ENCODE measurements at places on chromosomes 7 and 10.

DNA sequence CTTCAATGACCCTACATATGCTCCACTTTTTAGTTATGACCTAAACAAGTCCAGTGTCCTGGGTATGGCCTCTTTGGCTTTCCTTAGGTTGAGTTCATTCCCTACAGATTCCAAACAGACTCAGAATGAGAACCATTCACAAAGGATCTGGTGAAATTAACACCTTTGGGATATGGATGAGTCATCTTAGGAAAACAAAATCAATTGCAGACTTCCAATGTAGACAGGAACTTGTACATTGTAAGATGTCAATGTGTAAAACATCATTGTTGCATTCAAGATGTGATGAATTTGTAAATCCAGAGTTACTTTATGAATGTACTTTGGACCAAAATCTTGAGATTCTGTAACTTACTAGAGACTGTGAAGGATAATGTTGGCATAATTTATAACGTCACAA, 43.4 kb upstream of the HECTD2 start:
- no peak for DNase-seq

DNA sequence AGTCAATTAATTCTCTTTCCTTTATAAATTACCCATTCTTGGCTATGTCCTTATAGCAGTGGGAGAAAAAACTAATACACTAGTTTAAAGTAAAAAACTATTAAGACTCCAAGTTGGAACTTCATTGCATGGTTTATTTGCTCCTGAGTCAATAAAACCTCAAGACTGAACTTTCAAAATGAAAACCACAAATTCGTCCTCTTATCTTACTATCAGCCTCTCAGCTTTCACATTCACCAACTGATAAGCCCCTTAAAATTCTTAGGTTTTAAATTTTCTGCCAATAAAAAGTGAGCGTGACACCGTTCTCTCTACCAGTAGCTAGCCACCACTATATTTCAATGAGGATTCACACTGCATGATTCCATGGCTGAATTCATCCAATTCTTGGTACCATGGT, 346.4 kb upstream of the NPSR1 start:
- no peak for DNase-seq

DNA sequence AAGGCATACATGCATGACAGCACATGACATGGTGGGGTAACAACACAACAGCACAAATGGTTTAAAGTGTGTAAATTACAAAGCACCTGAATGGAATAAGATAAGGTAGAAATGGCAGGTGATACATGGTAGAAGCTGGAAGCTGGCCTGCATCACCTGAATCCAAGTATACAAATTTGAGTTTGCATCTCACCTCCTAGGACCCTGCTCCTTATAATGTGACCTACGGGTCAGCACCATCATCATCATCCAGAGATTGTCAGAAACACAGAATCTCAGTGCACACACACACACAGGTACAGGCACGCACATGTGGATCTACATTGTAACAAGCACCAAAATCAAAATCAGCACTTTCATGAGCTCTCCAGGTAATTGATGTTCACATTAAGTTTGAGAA, 1048.2 kb upstream of the AUTS2 start:
- no peak for DNase-seq

GRCh38 chr7:87369216-87369615, 23.8 kb downstream of the CROT start:
- DNase-seq, result no peak

DNA sequence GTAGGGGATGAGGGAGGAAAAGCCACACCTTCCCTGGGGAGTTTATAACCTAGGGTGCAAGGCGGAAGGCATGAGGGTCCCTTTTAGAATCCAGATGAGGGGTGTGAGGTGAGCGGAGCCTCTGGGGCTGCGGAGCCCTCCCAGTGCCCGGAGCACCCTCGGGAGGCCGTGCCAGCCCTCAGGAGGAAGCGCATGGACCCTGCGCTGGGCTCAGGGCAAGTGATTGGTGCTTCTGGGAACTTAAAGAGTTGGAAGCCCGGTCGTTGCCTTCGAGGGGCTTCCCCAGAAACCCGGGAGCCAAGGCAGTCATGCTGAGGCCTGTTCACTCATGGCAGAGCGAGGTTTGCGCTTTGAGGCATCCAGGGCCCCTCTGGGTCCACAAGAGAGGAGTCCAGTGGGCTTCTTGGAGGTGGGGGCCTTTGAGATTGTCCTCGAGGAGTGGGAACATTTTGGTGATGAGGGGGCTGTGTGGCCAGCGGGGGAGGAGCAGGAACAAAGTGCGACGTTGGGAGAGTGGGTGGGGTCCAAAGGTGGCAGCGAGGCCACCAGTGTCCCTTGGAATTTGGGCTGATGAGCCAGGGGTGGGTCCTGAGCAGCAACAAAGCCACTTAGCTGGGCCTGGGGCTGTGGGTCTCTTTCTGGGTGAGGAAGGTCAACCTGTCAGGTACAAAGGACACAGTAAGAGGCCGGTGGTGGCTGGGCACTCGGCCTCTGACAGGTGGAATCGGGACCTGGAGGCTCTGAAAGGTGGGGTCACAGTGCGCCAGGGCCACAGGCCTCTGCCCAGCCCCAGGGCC, 79.9 kb downstream of the MKI67 start:
- no peak for DNase-seq

- DNase-seq, result no peak
These were observed 267.2 kb upstream of the LRGUK start for GRCh38 chr7:133859871-133860450.

DNA sequence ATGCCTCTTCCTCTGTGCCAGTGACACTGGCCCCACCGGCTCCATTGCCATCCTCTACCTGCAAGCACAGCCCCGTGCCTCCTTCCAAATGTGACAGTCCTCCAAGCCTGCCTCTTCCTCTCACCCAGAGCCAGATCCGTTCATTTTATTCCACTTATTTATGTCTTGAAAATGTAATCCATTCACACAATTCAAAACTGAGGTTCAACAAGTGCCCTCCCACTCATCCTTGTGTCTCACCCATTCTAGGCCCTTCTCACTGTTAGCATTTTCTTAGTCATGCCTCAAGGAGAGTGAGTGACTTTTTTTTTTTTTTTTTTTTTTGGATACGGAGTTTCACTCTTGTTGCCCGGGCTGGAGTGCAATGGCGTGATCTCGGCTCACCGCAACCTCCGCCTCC, 41.7 kb downstream of the FKBP6 start:
- no peak for DNase-seq

- DNase-seq, result no peak
These were observed 31.6 kb downstream of the ASZ1 start for GRCh38 chr7:117395743-117396142.

GRCh38 chr10:4332764-4333458, 493.1 kb upstream of the AKR1E2 start:
- DNase-seq, result no peak

- DNase-seq, result no peak
These were observed 55.7 kb downstream of the TMEM209 start for GRCh38 chr7:130149281-130150139.

- no peak for DNase-seq
These were observed 149.5 kb downstream of the FANK1 start for GRCh38 chr10:126045861-126046260.

- no peak for DNase-seq
These were observed 96.5 kb downstream of the BTRC start for GRCh38 chr10:101450277-101451080.

- DNase-seq, result no peak
These were observed 44.7 kb downstream of the DNAJC12 start for GRCh38 chr10:67793313-67793712.

DNA sequence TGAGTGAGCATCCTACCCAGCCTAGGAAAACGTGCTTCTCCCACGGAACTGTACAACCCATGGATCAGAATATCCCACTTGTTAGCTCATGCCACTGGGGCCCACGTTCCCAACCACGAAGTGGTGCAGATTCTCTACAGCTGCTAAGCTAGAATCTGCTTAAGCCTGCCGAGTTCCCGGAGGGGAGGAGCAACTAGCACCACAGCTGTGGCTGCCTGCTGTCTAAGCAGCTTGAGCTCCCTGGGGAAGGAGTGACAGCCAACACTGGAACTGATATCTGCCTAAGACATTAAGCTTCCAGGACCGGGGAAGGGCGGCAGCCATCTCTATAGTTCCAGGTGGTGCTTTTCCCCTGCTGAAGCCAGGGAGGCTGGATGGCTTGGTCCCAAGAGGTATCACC, 334.7 kb upstream of the CHRM2 start:
- DNase-seq, result no peak

DNA sequence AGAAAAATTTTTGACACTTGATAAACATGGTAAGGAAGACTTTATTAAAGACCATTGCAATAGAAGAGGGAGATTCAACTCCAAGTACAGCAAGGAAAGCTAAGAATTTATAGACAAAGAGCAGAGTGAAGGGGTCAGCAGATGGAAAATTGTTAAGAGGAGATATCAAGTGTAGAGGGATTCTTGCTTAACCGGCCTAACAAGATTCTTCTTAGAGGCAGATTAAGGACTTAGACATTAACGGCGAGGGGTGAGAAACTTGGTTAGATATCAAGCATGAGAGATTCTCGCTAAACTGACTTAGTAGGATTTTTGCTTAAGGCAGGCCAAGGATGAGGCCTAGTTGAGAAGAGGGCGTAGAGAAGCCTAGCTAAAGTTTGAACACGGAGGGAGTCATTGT, 76.0 kb downstream of the ITGB1 start:
- no peak for DNase-seq

GRCh38 chr10:9038146-9038714, 983.7 kb downstream of the GATA3 start:
- no peak for DNase-seq

DNA sequence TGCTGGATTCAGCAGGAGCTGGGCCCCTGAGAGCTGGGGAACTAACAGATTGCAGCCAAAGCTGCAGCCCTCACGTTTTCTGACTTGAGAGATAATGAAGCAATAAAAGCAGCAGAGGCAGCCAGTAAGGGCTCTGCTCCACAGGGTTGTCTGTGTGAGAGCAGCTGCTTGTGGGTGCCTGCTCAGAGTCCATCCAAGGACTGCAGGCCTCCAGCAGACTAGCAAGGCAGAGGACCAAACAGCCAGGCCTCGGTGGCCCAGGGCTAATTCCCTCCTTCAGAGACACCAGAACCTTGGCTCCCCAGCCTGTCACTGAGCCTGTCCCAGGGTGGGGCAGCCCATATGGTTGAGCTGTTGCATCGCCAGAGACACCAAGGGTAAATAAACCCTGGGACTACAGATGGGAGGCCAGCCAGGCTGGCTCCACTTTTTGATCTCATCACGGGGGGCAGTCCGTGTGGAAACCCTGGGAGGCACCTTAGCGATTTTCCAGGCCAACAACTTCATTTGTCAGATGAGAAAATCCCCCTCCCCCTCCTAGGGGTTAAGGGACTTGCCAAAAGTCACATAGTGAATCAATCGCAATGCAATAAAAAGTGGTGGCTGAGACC, 229.2 kb downstream of the WDR11 start:
- DNase-seq, result no peak

DNA sequence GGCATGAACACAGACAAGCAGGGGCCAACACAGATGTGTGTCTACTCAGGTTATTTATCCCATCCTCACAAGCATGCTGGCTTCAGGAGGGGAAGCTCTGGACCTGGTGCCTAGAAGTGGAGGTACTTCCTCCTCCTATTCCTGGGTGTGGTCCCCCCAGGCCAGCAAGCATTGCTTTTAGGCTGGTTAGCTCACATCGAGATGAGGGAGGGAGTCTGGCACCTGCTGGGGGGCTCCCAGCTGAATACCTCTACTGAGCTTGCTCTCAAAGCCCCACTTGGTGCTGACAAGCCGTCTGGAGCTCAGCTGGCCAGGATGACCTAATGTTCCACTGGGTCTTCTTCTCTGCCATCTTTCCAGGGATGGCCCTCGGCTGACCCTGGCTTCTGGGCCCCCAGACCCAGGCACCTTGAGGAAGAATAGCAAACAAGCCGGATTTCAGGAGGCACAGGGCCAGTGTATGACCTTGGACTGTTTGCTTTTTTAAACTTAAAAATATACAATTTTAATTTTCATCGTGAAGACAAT, 26.8 kb downstream of the FAM241B start:
- DNase-seq, result no peak

GRCh38 chr7:129845178-129845971, 107.4 kb downstream of the UBE2H start:
- DNase-seq, result no peak

- no peak for DNase-seq
These were observed 309.7 kb downstream of the EXOC4 start for GRCh38 chr7:133562621-133563020.

- no peak for DNase-seq
These were observed 6.6 kb downstream of the GJD4 start for GRCh38 chr10:35611750-35612149.

- DNase-seq, result no peak
These were observed 5.2 kb downstream of the STEAP2 start for GRCh38 chr7:90216771-90217170.

GRCh38 chr7:55641273-55641691, 69.0 kb upstream of the VOPP1 start:
- no peak for DNase-seq

DNA sequence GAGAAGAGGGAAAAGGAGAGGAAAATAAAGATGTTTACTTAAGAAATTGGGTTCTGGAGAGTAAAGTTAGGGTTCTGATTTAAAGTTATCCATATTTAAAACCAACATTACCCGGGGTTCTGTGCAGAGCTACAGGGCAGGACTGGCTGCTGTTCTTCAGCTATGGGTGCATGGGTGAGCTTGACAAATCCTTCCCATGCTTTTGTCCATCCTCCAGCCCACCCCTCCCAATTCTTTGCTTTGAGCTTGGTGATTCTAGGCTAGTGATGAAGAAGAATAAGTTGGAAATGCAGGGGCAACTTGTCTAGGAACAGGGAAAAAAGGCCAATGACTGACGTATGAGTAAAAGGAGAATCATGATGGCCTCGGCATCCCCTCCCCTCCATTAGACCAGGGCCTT, 636.0 kb downstream of the LRMDA start:
- DNase-seq, result no peak

DNA sequence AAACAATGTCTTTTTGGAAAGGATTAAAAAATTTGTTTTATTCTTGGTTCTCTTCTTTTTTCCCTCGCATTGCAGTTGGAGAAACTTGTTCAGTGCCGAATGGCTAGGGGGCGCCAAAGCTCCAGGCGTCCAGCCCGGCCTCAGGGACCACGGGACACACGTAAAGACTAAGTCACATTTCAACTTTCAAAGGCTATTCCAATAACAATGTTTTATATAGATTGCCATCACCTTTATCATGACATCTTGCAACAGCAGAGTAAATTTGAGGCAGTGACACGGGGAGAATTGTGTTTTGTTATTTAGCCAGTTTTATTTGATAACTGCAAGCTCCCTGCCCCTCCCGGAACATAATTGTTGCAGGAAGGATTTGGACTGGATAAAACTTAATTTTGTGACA, 2.2 kb upstream of the IGFBP3 start:
- DNase-seq, result no peak

DNA sequence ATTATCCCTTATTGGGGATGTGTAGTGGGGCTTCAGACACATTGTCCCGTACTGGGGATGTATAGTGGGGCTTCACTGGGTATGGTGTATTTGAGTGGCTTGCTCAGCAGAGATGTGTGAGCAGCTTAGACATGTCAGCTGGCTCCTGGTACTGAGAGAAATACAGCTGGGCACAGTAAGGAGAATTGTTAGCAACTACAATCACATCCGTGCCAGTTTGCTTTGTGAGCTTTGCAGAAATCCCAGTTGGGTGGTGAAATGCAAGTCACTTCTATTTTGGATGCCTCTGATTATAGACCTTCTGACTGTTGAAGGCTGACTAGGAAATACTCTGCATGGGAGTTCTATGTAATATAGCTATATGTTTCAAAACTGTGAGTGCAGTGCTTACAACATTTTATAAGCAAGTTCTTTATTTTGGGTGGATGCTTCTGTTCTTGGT, 10.8 kb downstream of the CCNY start:
- no peak for DNase-seq
